ENCODE measurements at places on chromosomes 11 and 22. TPM values are rescaled to one million over a fixed set of nuclear protein-coding genes. Genes with fewer than 3 reads are reported as not detected.
A peak's percentile ranks its signal among the peaks of the same experiment; 100 is the strongest.

The CHRM1 gene
- total RNA-seq = not detected

The RASL10A gene
- total RNA-seq = not detected

- DNase-seq = no peak
Observed at GRCh38 chr11:69050592-69051380, 2.1 kb downstream of the TPCN2 start.

GRCh38 chr22:37048133-37048532 is 3.4 kb upstream of the KCTD17 start:
- DNase-seq = no peak

GRCh38 chr22:26225207-26225606 is 55.9 kb downstream of the SEZ6L start:
- DNase-seq = no peak

GRCh38 chr11:44301564-44302271 is 8.2 kb downstream of the ALX4 start:
- DNase-seq = peak; percentile 84

DNA sequence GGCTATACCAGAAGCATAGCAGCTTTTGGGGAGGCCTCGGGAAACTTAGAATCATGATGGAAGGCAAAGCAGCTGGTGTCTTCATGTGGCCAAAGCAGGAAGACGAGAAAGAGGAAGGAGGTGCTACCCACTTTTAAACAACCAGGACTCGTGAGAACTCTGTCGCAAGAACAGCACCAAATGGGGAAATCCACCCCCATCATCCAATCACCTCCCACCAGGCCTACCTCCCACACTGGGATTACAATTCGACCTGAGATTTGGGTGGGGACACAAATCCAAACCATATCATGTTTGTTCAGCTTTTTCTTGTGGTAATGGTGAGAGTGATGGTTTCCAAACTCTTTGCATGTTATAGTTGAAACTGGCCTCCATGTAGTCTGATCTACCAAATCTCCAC is 32.5 kb upstream of the OR10D3 start:
- no peak for DNase-seq

DNA sequence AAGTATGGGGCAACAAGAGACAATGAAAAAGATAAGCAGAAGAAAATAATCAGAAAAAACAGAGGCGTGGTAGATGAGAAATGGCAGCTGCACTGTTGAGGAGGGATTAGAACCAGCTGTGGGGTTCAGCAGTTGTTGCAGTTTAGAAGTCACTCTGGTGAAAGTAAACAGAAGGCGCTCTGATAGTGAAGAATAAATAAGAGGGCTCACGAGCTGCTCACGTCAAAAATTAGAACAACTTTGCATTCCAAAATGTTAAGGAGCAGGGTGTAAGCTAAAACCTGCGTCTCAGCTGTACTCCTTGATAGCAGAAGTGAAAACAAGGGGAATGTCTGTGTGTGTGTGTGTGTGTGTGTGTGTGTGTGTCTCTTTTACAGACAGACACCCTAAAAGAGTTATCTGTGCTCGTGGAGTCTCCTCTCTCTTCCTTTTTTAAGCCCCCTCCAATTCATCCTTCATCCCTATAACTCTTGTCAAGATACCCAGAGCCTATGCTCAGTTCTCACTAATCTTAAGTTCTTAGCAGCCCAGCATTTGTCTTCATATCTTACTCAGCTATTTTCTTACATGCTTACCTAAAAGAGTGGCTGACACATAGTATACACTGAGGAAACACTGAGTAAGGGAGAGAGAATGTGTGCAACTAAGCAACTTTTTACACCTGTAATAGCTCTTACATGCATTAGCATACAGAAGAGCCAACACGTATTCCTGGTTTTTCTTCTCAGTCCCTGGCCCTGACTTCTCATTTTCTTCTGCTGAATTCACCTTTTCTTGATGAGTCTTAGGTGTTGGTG is 8.9 kb downstream of the TTC17 start:
- DNase-seq = no peak

The RIBC2 gene
- total RNA-seq = not detected

DNA sequence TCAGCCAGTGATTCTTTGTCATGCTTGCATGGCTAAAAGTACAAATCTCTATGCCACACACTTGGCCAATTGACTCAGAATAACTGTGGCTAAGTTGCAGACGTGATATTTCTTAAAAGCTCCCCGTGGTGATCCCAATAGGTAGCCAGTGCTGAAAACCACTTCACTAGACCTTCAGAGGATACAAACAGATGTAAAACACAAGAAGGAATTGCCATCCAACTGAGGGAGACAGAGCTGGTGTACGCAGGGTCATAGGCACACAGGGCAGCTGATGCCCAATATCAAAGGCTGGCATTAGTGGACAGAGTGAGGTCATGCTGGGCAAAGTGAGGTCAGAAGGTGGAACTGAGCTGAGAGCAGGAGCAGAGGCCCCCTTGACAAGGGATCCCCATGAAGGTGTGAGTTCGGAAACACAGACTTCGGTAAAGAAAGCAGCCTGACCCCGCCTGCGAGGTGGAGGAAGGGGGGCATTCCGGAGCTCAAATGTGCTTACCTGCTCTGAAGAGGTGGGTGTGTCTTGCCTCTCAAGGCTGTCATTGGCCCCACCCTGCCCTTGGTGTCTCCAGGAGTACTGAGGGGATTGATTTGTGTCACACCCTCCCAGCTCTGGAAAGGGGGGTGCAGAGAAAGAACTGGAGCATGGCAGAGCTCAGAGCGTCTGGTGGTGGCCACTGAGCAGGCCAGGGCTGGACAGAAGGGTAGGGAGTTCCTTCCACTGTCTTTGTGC is 344.9 kb upstream of the B3GAT1 start:
- DNase-seq = no peak

DNA sequence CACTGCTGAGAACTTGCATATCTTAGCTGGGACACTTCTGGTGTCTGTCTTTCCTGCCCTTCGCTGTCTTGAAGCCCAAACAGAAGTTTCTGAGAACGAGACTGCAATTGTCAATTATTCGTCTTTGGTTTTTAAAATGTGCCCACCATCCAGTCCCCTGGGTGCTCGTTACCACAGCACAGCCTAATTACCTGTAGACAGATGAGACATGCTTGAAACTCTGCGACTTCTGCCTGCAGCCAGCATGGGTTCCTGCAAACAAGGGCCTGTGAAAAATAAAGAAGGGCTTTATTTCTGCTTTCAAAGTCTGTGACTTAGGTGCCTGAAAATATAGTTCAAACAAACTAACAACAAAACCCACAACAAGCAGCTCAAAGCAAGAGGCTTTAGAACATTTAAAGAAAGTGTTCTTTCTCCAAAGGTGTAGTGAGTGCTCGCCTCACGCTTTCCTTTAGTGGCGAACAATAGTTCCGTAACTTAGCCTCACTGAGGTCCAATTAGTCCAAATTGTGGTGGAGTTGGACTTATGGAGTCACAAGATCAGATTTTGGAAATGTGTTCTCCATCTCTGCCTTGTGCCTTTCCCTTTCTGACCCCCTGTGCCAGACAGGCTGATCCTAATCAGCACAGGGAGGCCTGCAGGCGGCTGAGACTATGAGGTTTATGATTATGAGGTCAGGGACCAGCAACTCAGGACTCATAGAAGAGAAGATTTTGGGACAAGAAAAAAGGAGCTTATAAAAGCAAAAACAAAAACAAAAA is 20.4 kb upstream of the GRAMD1B start:
- no peak for DNase-seq

- DNase-seq = no peak
Observed at GRCh38 chr11:72626414-72626936, 47.7 kb downstream of the PDE2A start.

DNA sequence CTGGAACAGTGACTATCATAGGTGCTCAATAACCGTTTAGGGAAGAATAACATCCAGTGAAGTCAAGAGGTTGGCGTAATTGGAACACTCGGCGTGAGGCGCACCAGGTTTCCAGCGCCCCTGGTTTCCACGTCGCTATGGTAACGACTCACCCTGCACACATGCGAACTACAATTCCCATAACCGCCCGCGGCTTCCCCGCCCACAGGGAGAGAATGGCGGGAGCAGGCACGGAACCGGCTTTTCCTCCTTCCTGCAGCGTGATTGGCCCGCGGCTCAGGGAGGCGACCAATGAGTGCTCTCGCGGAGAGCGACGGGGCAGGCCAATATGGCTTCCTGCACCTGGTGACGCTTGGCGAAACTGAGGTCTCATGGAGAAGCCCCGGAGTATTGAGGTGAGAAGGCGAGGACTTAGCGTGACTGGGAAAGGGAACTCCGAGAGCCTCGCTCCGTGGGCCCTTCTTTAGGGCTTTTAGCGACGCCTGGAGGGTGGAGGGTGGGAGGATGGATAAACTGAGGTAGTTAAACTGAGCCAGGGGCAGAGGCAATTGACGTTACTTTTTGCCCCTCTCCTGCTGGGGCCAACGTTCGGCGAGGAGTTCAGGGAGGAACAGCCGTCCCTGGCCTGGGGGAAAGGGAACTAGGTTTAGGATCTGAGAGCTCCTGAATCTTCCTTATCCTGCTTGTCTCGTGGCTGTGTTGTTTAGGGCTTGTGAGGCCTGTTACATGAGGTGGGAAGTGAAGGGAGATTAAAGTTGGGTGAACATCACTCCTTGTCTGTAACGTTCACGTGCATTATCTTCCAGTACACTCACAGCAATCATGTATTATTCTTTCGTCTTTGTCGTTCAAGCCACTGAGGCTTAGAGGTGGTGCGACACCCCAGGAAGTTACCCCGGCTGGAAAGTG is at the start of gene L3MBTL2:
L3MBTL2 (plus strand) TSS at position 321 of the 909 bp plus-strand sequence; CDS start at position 372, 51 bp downstream.
- DNase-seq = peak; percentile 83

DNA sequence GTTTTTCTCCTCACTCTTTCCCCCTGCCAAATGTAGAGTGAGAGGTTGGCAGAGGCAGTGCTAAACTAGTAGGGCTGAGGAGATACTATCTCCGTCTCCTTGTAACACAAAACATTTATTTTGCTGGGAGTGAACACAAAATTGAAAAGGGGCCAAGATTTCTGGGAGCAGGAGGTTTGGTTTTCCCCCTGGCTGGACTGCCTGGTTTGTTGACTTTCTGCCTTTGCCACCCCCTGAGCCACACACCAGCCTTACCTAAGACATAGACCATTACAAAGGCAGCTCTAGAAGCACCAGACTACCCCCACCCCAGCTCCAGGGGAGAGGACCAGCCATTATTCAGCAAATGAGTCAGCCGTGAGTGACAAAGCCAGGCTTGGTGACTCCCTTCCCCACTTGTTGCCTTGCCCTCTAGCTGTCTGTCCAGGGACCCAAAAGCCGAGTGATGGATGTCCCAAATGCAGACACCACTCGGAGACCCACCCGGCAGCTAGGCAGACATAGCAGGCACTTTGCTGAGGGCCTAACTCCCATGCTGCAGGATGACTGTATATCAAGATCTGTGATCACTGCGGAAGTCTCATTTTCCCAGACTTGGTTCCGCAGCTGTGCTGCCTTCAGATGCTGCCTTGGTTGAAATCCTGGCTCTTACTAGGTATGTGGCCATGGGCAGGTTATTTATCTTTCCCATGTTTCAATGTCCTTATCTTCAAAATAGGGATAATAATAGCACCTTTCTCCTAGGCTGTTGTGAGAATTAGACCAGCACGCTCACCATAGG is 17.7 kb upstream of the CDON start:
- peak; percentile 53 for DNase-seq

DNA sequence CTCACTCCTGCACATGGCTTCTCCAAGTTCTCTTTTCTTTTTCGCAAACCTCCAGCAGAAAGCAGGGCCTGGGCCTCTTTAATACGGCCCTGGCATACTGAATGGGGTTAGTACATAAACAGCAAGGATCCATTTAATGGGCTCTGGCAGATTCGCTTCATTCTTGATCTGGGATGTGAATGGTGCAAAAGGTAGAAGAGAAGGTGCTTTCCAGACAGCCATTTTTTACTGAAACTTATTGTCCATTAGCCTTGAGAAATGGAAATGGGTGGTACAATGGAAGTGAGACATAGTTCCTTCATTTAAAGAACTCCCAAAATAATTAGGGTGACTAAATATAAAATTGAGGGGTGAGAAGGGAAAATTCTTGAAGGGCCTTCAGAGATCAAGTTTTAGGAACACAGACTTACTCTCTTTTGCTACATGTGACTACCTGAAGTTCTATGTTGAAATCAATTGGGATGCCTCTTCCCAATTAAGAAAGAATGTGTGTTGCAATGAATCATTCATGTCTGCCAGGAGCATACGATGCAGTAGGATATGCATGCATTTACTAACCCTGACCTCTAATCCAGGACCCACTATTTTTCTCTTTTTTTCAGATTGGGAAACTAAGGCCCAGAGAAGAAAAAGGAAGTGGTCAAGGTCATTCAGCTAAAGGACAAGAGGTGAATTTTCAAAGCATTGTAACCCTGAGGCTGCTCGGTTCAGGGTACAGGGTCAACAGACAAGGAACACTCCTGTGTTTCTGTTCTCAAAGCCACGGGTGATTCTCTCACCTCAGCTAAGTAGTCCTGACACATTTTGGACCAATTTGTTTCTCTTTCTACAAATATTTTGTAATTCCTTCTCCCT is 144.1 kb downstream of the BBOX1 start:
- DNase-seq = no peak

The LUZP2 gene
- total RNA-seq = not detected

GRCh38 chr11:60252213-60253108 is 9.5 kb upstream of the MS4A4E start:
- DNase-seq = no peak

The KRTAP5-1 gene
- not detected for total RNA-seq

The APOBEC3G gene
- 21.4 TPM for total RNA-seq

GRCh38 chr22:37819105-37819433 is 4.1 kb upstream of the GALR3 start:
- no peak for DNase-seq

The MFRP gene
- not detected for total RNA-seq

DNA sequence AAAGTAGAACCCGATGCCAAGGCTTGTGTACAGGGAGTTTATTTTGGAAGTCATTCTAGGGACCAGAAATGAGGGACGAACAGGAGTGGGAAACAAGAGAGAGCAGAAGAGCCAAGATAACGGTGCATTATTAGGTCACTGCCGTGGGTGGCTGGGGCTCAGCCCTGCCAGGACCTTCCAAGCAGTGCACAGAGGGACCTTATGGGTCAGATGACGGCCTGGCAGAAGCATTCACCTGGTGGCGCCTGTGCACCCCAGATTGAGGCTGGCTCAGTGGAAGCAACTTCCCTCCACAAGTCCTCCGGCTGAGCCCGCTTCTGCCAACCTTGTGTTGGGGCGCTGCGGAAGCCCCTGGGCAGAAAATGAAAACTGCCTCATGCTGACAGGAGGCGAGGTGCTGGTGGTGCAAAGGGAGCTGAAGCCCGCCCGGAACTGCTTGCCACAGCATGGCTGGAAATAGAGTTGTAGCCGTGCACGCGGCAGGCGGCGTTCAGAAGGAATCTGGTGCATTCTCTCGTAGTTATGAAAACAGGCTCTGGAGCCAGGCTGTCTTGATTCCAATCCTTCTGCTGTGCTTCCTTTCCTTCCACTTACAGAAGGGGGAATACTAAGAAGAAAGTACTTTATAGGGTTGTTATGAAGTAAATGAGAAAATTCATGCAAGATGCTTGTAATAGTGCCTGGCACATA is 22.2 kb upstream of the TP53I11 start:
- no peak for DNase-seq

- DNase-seq = peak; percentile 62
Observed at GRCh38 chr11:32081129-32081641, 9.7 kb upstream of the RCN1 start.

The MLC1 gene
- 0.10 TPM for total RNA-seq

The SCN2B gene
- not detected for total RNA-seq

DNA sequence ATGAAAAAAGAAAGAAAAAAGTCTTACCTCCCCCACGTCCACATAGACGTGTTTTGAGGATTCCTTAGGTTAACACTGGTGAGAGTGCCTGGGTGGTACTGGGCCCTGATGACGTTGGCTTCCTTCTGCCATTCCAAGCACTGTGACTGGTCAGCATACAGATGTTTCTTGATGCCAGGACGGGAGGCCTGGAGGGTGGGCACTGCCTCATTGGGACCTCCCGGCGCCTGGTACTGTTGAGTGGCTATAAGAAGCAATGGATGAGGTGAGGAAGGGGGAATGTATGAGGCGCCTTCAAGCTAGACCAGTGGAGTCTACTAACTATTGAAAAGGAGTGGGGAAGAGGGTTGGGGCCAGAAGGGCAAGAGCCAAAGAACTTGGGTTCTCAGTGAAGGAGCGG is 45.3 kb downstream of the MICAL2 start:
- DNase-seq = no peak
